NCI-H1694 (cell line): ENCODE measurements at places on chromosomes 3 and 15.

DNA sequence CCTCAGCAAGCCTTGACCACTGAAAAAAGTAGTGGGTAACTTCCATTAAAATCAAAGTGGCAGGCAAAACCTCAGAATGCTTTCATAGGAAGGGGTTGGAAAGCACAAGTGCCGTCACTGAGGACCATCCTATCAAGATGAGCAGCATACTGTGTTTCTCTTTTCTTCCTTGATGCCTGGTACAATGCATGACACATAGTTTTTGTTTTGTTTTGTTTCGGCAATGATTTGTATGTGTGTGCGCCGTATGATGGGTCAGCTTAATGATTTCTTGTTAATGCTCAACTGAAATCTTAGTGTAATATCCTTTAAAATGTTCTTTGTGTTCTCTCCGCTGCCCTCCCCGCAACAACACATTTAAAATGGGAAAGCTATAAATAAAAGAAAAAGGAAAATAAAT lies 476.4 kb upstream of the KCNMB2 start:
- no peak for DNase-seq

GRCh38 chr3:150544041-150544440 lies 2.3 kb downstream of the SERP1 start:
- no peak for DNase-seq

GRCh38 chr3:79994397-79994796 lies 226.6 kb upstream of the ROBO1 start:
- no peak for DNase-seq

DNA sequence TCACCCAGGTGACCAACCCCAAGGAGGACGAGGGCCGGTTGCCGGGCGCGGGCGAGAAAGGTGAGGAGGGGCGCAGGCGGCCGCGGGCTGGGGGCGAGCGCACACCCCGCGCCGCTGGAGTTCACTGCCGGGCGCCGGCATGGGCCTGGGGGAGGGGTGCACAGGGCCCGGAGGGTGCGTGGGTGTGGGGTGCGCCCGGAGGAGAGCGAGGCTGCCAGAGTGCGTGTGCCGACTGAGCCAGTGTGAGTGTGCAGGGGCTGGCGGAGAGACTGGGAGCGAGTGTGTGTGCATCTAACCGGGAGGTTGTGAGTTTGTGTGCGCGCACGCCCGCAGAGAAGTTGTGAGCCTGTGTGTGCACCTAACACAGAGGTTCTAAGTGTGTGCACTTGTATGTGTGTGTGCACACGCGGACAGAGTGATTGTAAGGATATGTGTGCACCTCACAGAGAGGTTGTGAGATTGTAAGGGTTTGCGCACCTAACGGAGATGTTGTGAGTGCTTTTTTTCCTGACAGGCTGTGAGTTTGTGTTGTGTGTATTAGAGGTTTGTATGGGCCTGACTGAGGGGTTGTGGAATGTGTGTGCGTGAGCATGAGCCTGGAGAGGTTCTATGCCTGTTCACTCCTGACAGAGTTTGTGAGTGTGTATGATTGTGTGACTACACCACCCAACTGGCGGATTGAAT lies 681 bp downstream of the CTDSPL start:
- DNase-seq, result no peak

GRCh38 chr3:190773948-190774347 lies 88.5 kb downstream of the GMNC start:
- no peak for DNase-seq

DNA sequence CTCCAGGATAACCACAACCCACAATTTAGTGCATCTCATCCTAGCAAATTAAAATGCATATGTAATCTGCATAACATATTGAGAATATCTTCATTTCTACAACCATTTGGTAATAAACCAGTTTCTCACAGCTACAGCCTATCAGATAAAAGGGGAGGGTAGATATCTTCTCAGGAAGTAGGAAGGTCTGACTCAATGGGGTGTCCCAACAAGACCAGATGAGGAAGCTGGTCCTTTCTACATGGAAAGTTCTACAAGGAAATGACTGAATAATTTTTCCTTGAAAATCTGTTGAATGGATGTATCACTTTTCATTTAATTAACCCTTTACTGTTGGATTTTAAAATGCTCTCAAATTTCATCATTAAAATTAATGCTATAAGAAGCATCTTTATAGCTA lies 17.4 kb upstream of the TMPRSS7 start:
- DNase-seq, result no peak
